ENCODE measurements at places on chromosomes 1 and 21.

GRCh38 chr1:50416150-50416527, 7.1 kb downstream of the DMRTA2 start:
- no peak for DNase-seq

GRCh38 chr1:58784758-58785441, 1.1 kb upstream of the JUN start:
- peak; percentile 56 for DNase-seq

DNA sequence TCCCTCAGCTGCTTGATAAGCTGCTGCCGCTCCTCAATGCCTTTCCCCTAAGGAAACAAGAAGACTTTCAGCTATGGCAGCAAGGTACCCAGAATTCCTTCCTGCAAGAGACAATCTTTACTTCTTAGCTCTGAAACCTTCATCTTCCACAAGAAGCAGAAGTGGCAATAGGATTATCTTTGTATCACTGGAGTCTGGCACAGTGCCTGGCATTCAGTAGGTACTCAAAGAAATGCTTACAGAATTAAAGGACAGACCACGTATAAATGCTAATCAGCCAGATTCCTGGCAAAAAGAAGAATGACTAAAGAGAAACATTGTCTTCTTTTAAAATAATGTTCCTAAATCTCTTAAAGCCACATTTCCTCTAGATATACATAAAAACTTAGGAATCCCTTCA, 43.7 kb downstream of the SLC27A3 start:
- no peak for DNase-seq

DNA sequence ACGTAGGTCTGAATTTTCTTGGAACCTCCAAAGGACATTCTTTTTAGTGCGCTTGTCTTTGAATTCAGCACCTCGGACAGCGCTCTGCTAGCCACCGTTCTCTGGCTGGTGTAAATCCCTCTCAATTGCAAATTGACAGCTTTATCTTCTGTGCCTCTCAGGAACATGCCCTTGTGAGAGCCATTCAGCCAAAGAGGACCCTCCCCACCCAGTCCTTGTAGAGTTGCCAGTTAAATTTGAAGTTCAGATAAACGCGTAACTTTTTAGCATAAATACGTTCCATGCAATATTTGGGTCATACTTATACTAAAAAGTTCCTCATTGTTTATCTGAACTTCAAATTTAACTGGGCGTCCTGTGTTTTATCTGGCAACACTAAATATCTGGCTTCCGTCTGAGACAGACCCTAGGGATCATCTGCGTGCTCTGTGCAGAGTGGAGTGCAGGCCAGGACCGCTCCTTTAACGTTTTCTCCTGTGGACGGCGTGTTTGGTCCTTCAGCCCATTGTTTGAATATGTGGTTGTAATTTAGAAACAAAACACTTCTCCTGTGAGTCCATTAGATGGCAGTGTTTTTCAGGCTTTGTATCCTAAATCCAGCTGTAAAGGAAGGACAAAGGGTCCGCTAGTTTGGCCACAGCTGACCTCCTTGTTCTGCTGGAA, 7.0 kb downstream of the KCNAB2 start:
- DNase-seq, result no peak

DNA sequence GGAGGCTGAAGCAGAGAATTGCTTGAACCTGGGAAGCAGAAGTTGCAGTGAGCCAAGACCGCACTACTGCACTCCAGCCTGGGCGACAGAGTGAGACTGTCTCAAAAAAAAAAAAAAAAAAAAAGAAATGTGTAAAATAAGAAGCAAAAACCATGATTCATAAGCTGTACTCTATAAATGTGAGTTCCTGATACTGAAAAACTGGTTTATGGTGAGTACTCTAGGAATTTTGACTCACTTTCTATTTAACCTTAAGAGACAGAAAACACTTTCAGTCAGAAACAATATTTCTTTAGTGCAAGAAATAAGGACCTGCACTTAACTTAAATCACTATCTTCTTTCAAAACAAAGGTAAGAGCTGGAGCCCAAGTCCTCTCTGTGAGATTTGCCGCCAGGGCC, 19.9 kb upstream of the POU2F1 start:
- no peak for DNase-seq

DNA sequence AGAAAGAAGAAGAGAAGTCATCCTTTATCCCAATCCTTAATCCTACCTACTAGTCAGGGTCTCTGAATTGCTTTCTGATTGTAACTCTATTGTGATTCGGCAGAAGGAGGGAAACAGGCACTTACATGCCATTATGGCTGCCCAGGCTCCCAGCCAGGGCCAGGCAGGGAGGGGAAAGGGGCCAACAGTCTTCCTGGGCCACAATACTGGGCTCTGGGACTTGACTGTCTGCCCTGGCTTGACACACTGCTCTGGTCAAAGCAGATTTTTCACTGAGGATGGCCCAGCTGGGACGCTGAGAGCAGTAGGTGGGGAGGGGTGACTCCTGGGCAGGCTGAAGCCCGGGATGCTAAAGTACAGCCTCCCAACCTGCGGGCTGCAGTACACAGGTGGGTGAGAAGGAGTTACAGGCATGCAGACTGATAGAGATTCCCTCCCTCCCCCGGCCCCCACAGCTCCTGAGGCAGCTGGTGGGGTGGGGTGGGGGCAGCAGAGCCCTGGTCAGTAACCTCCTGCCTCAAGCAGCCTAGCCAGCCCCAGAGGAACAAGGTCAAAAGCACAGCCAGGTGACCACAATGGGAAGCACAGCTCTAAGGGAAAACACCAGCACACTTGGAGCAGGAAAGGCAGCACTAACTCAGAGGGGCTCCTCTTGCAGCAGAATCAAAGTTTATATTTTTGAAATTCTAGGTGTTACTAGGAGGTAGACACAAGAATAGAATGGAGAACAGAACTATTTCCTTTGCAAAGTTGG, 25.3 kb downstream of the KCND3 start:
- no peak for DNase-seq

GRCh38 chr1:174812656-174813055, 187.1 kb upstream of the CACYBP start:
- DNase-seq, result no peak

GRCh38 chr21:32414579-32415358, 2.3 kb downstream of the EVA1C start:
- no peak for DNase-seq

DNA sequence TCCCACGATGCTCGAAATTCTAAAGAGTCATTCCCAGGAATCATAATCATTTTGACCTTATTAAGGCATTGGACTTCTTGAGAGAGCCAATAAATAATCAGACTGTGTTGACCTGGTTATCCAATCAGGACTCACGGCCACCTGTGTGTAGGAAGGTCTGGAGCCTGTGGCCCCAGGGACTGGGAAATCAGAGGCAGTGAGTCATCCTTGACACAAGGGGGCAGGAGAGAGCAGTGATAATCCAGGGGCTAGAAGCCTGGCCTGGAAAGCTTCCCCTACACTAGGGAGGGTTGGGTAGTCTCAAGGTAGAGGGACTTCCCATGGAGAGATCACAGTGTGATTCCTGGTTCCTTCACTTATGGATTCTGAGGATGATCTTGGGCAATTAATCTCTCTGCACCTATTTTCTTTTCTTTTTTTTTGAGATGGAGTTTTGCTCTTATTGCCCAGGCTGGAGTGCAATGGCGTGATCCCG, 4.7 kb downstream of the MR1 start:
- DNase-seq, result peak; percentile 59

- DNase-seq, result no peak
Measured at GRCh38 chr1:68043443-68044090, 6.9 kb downstream of the DIRAS3 start.

GRCh38 chr1:155051777-155052398, 772 bp downstream of the ADAM15 start:
- DNase-seq, result no peak

- no peak for DNase-seq
Measured at GRCh38 chr1:228161362-228161761, 4.2 kb upstream of the IBA57 start.

DNA sequence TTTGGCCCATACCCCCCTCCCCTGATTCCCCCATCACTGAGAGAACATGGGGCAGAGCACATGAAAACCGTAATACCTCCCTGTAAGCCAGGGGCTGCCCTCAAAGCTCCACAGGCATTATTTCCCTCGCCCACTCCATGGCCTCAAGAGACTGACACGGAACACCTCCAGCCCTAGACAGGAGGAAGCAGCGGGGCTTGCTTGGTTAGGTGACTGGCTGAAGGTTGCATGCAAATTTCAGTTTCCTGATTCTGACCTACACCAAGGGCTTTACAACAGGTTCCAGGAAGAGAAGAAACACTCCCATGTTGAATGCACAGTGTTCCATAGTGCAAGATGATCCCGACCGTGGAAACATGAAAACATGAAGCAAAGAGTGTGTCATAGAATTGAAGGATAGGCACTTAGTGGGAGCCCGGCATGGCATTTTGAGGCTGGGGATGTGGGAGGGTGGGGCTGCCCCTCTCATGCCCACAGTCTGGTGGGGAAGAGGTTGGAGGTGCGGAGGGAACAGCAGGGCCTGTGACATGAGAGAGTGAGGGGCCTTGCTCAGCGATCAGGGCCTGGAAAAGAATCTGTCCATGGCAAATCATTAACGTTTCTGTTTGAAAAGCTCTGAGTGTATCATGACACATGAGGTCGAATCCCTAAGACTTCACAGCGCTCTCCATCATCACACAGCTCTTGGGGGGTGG, 33.5 kb downstream of the GPR137B start:
- no peak for DNase-seq

DNA sequence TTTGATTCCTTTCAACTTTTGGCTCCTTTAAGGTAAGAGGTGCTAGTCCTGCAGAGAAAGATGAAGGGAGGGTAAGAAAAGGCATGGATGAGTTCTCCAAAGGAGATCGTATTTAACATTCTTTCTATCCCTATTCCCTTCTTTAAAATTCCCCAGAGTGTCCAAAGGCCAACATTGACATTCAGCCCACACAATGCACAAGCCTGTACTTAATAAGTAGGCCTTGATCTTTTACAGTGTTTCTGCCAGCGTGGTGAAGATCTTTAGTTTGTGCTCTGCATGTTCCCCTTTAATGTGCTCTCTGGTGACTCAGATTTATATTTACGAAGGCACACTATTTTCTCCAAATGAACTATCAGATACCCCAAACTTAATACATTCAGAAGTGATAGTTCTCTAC, 582.5 kb upstream of the RGS18 start:
- DNase-seq, result no peak

DNA sequence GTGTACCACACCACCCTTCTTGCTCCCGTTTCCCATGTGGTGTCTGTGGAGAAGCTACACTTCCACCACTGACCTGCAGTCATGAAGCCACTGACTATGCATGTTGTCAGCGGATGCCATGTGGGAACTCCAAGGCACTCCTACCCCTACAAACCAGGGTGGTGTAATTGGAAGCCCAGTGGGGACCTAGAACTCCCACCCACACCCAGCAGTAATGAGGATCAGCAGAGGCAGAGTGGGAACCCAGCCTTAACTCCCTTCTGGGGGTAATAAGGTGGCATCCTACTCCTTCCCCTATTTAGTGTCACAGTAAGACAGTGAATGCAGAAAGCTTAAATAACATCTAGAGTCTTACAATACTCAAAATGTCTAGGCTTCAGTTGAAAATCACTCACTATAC, 78.4 kb downstream of the SPATA46 start:
- DNase-seq, result no peak

GRCh38 chr1:217712925-217713597, 81.9 kb downstream of the SPATA17 start:
- no peak for DNase-seq

GRCh38 chr1:224623743-224624333, 7.7 kb downstream of the CNIH3 start:
- DNase-seq, result peak; percentile 37

DNA sequence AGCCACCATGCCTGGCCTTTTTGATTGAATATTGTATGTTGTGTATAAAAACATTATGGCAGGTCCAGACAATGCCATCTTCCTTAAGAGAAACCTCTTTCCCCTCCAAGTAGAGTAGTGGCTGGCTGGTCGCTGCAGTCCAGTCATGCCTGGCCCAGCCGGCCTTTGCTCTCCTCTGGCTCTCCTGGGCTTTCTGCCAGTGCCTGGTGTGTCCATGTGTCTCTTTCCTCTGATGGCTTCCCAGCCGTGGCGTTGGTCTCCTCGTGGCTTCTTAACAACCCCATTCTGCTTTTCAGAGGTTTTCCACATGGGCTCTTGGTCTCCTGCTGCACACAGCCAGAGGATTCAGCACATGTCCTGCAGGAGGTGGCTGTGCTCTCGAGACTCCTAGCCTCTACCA, 58.7 kb downstream of the DIP2A start:
- no peak for DNase-seq

DNA sequence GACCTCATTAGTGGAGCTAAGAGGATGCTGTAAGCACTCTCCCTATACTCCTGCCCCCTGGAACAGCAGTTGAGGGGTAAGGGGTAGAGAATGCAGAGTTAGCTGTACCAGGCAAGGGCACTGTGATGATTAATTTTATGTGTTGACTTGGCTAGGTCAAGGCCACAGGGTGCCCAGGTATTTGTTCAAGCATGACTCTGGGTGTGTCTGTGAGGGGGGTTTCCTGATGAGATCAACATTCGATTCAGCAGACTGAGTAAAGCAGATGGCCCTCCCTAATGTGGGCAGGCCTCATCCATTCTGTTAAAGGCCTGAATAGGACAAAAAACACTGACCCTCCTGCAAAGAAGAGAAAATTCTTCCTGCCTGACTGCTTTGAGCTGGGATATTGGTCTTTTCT, 110.8 kb downstream of the KCND3 start:
- DNase-seq, result no peak

DNA sequence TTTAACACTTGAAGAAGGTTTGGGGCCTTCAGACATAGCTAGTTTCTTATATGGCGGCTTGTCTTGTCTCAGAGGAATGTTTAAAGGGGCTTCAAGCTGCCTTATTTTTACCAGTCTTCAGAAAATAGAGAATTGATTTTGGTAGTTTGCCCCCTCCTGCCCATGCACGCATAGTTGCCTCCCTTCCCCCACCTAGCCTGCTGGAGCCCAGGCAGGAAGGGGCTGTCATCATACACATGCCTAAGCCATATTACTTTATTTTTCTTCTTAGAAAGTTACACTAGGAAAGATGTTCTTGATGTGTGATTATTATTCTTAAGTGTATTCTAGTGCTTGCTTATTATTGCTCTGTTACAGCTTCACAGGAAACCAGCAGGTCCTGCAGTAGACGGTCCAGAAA, 18.3 kb downstream of the PBX1 start:
- no peak for DNase-seq

- no peak for DNase-seq
Measured at GRCh38 chr1:93000751-93001175, 39.5 kb upstream of the DIPK1A start.

DNA sequence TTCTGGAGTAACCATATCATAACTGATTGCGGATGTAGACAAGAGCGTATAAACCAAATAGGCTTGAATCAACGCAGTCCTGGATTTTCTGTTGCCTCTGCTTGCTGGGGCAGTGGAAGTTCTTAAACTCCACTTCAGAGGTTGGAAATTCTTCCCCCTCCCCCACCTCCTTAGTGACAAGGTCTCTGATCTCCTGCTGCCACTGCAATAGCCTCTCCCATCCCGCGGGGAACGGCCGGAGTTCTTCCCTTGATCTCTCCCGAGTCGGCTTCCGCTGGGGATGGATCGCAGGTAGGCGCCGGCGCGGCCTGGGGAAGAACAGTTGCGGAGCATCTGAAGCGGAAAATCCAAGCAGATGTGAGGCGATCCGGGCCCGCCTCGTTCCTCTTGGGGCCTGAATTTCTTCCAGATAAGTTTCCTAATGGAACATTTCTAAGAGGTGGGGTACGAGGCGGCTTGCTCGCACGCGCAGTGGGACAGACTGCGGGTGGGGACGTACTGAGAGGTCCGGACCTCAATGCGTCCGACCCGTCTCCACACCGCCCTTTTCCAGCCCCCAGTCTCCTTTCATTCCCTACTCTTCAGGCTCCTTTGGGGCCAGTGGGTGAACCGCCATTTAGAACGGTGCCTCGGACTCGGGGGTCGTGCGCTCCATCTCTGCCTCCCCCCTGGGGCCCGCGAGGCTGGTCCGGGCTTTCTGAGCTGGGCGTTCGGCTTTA, 3.1 kb upstream of the SIM2 start:
- no peak for DNase-seq
